ENCODE measurements at places on chromosomes 1 and 21.

DNA sequence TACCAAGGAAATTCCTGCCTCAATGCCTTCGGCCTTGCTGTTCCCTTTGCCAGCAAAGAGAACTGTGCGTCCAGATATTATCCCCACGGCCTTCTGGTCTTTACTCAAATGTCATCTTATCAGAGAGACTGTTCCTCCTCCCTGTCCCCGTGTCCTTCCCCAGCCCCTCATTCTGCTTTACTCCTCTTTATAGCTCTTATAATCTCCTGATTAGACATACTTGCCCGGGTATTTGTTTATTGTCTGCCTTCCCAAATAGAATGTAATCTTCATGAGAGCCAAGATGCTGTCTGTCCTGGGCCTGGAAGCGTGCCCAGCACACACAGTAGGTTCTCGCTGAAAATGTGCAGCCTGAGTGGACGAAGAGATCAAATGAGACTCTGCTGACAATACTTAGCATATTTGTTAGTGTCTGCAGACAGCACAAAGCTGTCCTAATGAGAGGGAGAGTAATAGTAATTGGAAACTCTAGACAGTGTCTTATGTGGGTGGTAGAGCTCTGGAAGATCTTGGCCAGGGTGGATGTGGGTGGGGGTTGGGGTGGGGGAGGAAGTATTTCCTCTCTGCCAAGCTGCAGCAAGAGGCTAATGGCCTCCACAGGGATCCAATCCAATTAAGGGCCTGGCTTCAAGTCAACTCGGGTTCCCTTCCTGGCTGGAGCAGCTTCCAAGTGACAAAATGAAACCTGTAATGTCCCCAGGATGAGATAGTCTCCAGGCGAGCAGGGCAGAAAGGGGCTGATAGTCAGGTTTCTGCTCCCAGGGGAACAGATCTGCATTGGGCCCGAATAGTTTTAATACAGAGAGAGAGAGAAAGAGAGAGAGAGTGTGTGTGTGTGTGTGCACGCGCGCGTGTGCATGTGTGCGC, 9.5 kb upstream of the CLIC4 start:
- no peak for DNase-seq

- no peak for DNase-seq
These were observed 98.6 kb upstream of the KRTAP19-8 start for GRCh38 chr21:31136891-31137290.

DNA sequence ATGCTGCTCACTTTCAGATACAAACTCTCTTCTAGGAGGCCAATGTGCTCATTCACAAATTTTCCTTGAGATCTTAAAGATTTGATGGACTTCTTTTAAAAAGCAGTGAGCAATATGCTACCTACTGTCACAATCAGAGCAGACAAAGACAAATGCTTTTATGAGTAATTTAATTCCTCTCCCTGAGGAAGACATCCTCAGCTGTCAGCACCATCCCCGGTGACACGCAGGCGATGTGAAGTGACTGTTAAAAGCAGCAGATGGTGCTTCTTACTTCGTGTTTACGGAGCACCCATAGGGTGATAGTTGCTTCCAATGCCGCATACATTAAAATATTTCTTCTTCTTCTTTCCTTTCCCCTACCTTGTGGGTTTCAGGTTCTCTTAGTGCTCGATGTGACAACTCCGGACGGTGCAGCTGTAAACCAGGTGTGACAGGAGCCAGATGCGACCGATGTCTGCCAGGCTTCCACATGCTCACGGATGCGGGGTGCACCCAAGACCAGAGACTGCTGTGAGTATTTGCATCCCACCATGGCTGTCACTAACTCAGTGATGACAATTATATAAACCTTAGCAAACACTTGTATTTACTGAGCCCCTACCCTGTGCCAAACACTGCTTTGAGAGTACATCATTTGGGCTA, 29.1 kb downstream of the LAMC2 start:
- no peak for DNase-seq

DNA sequence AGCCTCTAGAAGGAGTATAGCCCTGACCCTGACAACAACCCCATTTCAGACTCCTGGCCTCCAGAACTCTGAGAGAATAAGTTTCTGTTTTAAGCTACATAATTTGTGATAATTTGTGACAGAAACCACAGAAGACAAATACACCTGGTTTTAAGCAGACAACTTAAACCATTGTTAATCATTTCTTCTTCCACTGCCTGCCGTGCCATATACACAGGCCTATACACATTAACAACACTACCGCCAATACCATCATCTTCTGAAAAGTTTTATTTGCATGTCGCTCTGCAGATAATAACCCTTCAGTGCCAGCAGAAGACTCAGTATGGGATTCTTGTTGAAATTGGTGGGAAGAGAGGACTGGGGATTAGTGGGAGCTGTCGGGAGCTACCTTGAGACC, 39.9 kb upstream of the KRTAP19-8 start:
- DNase-seq = no peak

- DNase-seq = no peak
These were observed 1.1 kb upstream of the AJAP1 start for GRCh38 chr1:4653328-4653660.

GRCh38 chr1:221667504-221667903, 74.4 kb downstream of the DUSP10 start:
- no peak for DNase-seq

DNA sequence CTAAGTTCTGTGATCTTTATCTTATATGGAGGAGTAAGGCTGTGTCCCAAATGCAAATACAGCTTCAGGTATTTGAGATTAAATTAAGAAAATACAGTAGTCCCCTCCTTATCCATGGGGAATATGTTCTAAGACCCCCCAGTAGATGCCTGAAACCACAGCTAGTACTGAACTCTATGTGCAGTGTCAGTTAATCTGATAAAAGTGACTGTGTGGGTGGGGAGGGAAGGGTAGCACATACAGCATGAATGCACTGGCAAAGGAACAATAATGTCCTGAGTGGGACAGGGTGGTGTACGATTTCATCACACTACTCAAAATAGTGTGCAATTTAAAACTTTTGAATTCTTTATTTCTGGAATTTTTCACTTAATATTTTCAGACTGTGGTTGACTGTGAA, 83.1 kb downstream of the HS2ST1 start:
- no peak for DNase-seq

DNA sequence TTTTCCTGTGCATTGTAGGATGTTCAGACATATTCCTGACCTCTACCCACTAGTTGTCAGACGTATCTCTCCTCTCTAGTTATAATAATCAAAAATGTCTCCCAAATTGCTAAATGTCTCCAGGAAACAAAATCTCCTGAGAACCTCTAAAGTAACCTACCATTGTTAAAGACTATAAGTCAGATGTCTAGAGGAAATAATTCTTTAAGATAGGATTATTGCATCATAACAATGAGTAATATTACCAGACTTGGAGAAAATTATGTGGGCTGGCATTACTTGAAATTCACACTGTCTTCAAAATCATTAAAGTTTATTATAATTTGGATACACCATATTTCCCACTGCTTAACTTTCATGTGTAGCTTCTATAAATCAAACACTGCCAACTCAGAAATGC, 643.0 kb upstream of the ADGRL2 start:
- no peak for DNase-seq

DNA sequence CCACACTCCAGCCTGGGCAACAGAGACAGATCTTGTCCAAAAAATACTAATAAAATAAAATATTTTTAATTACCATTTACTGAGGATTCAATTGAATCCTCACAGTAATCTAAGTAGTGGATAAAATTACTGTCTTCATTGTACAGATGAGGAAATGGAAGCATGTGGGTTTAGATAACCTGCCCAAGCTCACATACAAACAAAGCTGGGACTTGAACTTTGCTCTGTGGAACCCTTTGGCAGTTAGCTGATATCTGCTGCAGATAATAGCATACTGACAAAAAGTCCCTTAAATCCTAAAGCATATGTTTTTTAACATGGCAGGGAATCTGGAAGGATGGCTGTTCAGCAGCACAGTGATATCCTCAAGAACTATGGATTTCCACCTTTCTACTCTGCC, 130.9 kb upstream of the MROH9 start:
- DNase-seq = no peak

DNA sequence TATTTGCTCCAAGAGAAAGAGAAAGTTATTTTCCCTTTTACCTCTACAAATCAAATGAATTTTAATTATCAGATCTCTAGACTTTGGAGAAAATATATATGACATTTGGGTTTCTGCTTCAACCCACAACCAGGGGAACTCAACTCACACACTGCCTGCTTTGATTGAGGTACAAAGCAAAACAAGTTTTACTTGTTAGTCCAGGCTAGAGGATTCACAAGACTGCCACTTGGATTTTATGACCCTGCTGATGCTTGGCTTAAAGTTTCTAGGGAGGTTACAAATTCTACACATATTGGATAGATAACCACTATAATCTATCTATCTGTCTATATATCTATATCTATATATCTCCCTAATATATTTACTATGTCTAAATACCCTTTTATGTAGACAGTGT, 467.3 kb upstream of the RGS18 start:
- DNase-seq = no peak

DNA sequence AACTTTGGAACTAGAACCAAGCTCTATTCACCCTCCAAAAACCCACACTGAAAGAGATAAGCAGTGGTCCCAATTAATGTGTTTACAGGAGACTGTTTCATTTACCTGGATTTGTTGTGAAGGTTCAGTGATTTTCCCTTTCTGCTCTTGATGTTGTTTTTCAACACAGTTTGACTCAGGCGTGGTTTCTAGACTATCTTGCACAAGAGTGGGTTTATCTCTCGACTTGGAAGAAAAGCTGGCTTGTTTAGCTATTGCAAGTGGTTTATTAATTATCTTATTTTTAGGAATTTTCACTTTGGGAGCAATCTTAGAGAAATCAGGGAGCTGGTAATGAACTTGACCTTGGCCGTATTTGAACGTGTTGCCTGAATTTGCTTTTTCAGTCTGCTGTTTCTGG, 5.3 kb downstream of the AKNAD1 start:
- DNase-seq = no peak

- DNase-seq = no peak
These were observed 348.3 kb downstream of the AJAP1 start for GRCh38 chr1:5002676-5003075.
